ENCODE measurements at places on chromosomes 12 and 14.
A peak's percentile ranks its signal among the peaks of the same experiment; 100 is the strongest.

DNA sequence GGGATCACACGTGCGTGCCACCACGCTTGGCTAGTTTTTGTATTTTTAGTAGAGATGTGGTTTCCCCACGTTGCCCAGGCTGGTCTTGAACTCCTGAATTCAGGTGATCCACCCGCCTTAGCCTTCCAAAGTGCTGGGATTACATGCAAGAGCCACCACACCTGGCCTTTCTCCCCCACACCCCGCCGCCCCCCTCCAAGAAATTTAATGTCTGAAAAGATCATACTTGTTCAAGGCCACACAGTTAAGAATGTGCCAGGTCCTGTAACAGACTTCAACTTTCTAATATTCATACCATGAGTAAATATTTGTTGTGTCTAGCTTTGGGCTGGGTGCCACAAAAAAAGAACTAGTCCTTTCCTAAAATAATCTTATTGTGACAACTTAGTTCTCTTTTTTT lies 9.1 kb downstream of the GATC start:
- no peak for DNase-seq

- DNase-seq, result no peak
These were observed 112.8 kb downstream of the EGLN3 start for GRCh38 chr14:33837943-33838683.

GRCh38 chr14:88128816-88129215 lies 123.9 kb downstream of the GPR65 start:
- no peak for DNase-seq

GRCh38 chr14:32578181-32578580 lies 249.1 kb downstream of the AKAP6 start:
- no peak for DNase-seq

GRCh38 chr14:28407996-28408395 lies 358.6 kb upstream of the FOXG1 start:
- no peak for DNase-seq

GRCh38 chr14:34085695-34086094 lies 134.8 kb upstream of the EGLN3 start:
- no peak for DNase-seq

DNA sequence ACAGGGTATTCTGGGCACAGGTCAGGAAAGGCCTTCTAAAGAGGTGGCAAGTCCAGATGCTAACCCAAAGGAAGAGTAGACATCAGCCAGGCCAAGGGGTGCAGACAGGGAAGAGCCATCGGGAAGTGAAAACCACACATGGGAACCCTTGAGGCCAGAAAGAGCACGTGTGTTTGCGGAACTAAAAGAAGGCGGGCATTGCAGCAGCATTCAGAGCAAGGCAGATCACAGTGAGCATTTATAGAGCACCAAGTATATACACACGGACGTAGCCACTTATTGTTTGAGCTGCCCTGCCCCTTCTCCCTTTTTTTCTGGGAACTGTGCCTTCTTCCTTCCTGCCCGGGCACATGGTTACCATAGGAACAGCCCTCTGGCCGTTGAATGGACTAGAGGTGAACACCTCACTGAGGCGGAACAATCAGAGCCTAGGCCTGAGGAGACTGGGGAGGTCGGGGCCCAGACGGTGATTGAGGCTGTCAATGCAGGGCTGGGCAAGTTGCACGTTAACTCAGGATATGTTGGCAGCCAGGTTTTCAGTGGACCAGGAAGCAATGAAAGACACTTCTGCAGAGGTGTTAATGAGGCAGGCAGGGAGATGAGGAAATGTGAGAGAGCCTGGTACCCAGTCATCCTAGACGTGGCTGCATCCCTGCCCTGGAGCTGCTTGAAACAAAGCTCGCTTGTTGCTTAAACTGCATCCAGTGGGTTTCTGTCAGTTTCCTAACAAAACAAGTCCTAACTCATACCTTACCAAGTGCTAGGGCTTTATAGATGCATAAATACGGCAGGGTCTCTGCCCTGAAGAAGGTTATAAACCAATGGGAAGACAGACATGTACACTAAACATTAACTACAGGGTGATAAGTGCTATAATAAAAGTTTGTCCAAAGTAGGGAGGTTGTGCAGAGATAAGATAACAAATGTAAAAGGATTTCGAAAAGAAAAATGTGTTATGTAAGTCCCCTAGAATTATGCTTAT lies 34.2 kb downstream of the MOAP1 start:
- no peak for DNase-seq

- DNase-seq, result peak; percentile 78
These were observed 7.3 kb downstream of the STAC3 start for GRCh38 chr12:57243521-57244311.

GRCh38 chr12:1932264-1932777 lies 13.9 kb upstream of the CACNA2D4 start:
- DNase-seq, result no peak

GRCh38 chr14:61222388-61222787 lies 58.8 kb downstream of the TMEM30B start:
- no peak for DNase-seq

DNA sequence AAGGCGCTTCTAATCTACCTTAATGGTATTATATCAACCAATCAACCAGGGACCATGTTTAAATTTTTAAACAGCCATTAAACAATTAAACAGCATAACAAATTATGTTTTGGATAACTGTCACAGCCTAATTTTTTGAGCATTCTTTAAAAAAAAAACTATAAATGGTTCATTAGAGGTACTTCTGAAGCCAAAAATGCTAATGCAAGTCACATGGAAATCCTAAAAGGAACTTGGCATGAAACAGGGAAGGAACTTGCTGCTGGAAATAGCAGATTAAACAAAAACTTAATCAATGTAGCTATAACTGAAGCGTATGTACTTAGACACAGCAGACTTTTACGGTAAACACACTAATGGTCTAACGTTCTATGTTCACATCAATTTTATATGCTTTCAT lies 190.2 kb upstream of the BTG1 start:
- DNase-seq, result no peak

- DNase-seq, result no peak
These were observed 30.5 kb downstream of the ZFHX2 start for GRCh38 chr14:23520899-23521533.

DNA sequence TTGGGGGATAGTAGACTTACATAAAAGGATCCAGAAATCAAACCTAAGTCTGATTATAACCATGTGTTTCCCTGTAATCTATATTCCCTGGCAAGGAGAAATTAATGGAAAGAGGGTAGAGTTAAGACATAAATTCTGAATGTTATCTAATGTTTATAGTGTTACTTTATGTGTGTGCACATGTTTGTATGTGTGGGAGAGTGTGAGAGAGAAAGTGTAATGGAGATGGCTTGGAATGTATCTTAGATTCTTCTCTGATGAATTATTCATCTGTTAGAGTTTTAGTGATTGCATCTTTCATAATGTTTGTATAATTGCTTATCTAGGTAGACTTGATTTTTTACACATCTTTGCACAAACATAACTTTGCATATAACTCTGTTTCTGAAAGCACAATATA lies 490.9 kb downstream of the FLRT2 start:
- no peak for DNase-seq

DNA sequence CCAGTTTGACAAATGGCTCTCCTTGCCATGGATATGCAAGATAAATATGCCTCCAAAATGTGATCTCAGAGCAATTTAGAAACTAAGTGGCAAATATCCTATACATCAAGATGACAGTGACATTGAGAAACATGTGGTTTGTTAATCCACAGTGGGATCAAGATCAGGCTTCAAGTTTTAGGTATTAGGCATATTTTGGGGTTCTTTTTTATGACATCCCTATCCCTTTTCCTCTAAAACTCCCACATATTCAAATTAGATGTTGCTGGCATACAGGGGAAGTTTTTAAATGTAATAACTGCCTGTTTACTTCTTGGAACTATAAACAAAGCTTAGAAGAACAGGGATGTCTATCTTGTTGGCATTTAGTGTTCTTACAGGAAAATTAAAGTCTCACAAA lies 179.4 kb downstream of the CRADD start:
- DNase-seq, result no peak

- no peak for DNase-seq
These were observed 446.8 kb upstream of the SOX5 start for GRCh38 chr12:24396224-24396623.

- no peak for DNase-seq
These were observed 3.8 kb downstream of the VSX2 start for GRCh38 chr14:74243051-74243450.

DNA sequence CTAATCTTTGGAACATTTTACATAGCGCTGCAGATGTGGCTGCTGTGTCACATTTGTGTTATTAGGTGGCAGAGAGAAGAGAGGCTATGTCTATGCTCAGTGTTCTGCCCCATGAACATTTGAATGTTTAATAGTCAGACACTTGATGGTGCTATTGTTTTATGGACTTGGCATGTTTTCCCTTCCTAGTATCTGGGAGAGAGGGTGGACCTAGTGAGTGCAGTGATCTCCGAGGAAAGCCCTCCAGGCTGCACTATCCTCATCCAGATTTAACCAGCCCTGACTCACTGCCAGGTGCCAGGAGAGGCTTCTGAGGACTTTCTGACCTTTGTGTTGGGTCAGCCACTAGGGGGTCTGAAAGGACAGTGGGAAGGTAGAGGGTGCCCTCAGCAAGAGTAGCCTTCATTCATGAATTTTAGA lies 24.3 kb downstream of the ZFC3H1 start:
- no peak for DNase-seq

DNA sequence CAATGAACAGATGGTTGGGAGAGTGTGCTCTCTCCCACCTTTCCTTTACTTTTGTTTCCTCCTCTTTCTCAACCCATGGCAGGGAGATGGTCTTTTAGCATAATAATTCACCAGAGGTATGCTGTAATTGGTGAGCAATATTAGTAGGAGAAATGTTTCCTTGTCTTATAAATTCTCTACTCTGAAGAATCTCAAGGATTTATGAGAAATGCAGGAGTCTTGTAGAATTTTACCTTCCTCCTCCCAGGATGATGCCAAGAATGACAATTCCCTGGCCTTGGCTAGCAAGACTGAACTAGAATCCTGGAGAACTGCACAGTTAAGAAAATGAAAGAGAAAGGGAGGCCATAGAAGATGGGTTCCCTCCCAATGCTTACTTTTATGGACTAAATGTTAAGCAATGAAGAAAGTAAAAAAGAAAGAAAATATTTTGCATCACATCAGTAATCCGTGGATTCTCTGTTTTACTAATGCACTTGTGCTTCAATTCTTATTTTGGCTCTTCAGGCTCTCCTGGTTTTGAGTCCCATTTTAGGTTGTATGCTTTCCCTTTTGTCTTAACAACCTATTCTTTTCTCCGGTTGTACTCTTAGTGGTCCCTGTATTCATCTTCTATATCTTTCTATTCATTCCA lies 192.9 kb upstream of the GARIN6 start:
- DNase-seq, result no peak

GRCh38 chr14:73223049-73223448 lies 14.3 kb upstream of the PAPLN start:
- no peak for DNase-seq

DNA sequence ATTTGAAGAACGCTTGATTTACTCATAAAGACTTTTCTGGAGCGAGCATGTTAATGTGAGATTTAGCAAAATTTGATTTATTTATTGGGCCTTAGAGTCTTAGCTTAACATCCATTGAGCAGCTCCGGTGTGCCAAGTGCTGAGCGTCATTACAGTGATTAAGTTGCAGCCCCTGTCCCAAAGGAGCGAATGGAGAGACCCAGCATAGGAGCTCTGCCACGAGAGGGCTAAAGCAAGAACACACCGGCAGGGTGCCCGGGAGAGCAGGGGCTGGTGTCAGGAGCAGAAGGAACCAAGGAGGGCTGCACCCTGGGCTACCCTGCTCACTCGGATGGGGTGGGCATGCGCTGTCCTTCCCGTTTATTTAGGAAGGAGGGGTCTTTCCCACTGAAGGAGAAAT lies 50.6 kb downstream of the PPP2R5C start:
- DNase-seq, result no peak

DNA sequence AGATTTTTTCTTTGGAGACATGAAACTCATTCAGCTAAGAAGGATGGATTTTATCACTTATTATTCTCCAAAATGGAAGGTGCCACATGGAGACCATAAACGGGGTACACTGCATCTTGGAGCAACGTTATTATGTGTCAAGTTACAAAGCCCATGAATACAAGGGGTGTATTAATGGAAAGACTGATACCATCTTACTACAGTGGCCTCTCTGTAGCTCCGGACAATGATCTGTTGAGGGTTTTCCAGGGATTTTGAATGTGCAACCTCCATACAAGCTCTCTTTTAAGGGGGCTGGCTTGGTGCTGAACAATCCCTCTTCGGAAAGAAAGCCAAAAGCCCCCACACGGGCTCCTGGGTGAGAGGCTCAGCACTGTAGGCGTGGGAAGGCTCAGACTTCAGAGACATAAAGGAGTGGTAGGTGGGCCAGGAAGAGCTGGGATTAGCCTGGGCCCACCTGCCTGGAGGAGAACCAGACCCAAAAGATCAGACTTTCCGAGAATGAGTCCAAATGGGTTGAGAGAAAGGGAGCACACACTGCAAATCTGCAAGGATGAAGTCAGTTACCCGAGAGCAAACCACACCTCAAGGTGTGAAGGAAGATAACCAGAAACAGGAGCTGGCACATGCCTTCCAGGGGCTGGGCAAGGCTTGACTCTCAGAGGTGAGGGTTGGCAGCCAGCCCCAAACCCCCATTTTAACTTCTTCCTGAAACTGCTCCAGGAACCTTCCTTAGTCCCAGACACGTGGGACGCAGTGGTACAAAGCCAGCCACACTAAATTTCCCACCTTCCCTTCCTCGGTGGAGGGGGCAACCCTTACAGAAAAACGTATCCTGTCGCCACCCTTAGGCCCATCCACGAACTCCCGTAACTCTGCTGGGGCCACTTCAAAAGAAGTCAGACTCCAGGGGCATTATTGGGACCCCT lies 1.5 kb downstream of the VPS37B start:
- DNase-seq, result no peak

- no peak for DNase-seq
These were observed 7.0 kb upstream of the RPS26 start for GRCh38 chr12:56034586-56035332.

GRCh38 chr14:59272633-59273032 lies 84.2 kb downstream of the DAAM1 start:
- DNase-seq, result no peak

DNA sequence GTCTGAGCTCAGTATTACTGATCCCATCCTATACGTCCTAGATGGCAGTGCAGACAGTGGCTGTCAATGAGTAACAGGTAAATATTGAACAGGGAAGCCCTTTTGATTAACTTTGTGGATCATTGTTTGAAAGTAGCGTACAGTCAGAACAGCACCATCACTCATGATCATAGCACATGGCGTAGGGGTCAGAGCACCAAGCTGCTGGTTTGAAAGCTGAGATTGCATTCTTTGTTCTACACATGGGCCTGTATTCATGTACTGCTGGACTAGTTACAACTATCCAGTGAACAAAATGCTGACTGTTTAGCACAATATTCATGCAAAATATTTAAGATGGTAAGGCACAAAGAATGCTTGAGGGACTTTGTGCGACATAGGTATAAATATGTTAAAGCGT lies 131.8 kb downstream of the NPAS3 start:
- DNase-seq, result no peak

GRCh38 chr14:76422662-76423061 lies 46.7 kb downstream of the ESRRB start:
- DNase-seq, result no peak

Measured in stimulated activated effector memory CD8-positive, alpha-beta T cell treated with anti-CD3 and anti-CD28 coated beads, Interleukin-12 subunit alpha, Interleukin-12 subunit beta, amount 100 ng/mL, for 72 hours (primary cell).